ENCODE measurements at places on chromosomes 5 and 9. TPM values are rescaled to one million over a fixed set of nuclear protein-coding genes. Genes with fewer than 3 reads are reported as not detected.

DNA sequence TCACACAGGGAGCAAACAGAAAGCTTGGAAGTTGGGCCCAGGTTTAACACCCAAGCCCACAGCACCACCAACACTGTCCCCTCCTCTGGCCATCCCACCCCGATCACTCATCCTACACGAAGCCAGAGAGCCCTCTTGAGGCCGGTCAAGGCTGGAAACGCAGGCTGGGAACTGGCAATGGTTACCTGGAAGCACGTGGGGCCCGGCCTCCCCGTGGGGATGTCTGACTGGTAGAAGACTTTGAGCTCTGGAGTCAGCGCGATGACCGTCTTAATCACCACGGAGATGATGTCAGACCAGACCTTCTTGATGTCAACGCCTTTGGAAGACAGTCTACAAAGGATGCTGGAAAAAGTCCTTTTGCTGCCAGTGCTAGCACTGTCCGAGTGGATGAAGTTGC lies 104.1 kb downstream of the TTLL11 start:
- peak; percentile 76 for DNase-seq

DNA sequence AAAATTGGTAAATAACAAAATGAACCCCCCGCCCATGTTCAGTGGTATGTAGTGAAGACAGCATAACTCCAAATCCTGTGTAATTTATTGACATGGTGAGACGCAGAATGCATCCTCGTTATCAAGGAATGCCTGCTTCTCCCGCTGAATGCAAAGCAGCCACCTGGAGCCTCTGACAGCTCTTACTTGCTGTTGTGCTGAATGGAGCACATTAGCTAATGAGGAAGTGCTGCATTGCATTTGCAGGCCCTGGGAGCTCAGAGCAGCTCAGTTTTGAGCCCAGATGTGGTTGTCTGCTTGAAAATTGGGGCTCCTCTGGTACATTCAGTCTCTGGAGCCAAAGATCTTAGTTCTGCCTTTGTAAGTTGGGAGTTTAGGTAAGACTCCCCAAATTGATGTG lies 28.9 kb downstream of the PLAC8L1 start:
- DNase-seq: peak; percentile 32

GRCh38 chr5:88557881-88558280 lies 289.2 kb upstream of the TMEM161B start:
- DNase-seq: no peak

- no peak for DNase-seq
Observed at GRCh38 chr5:100777680-100778300, 125.3 kb downstream of the ST8SIA4 start.

DNA sequence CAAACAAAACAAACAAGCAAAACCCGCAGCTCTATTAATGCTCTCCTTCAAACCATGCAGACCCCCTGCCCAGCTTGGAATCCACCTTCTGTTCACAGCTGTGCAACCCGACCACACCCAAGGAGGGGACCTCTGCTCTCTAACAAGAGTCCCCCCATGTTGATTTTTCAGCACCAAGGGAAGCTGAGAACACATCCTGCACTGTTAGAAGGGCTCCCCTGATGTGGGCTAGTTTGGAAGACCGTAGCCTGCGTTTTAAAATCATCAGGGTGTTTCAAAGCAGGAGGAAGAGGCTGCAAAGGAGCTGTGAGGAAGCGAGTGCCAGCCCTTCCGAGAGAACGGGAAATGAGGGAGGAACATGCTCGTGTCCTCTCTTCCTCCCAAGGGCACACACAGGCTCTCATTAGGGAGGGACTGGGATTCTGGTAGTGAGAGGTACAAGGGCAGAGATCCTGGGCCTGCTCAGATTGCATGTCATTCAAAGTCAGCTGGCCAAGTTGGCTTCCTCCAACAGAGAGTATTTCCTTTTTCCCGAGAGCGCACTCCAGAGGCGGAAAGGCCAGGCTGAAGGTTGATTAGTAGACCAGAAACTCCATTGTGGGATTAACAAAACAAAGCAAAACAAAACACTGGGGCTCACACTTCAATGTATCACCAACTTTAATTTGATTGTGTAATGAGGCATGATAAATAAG lies 185.9 kb downstream of the SEMA6A start:
- DNase-seq: peak; percentile 25

Gene HTR1A
- 0.46 TPM for total RNA-seq

Gene TAF11L10
- total RNA-seq: not detected

Gene DTWD2
- 10.3 TPM for total RNA-seq

Gene RLN2
- total RNA-seq: 4.3 TPM
